ENCODE measurements at places on chromosomes 6 and 20. TPM values are rescaled to one million over a fixed set of nuclear protein-coding genes. Genes with fewer than 3 reads are reported as not detected.

The PNLDC1 gene
- 0.30 TPM for total RNA-seq

The ECT2L gene
- not detected for total RNA-seq

The CST4 gene
- not detected for total RNA-seq

The SYTL3 gene
- 119 TPM for total RNA-seq

The MACROD2 gene
- not detected for total RNA-seq

The EYS gene
- not detected for total RNA-seq

The PGM3 gene
- total RNA-seq = 19.8 TPM

The NEDD9 gene
- 57.9 TPM for total RNA-seq

The TMEM200A gene
- 0.70 TPM for total RNA-seq

The RAD21L1 gene
- not detected for total RNA-seq

The KCNK15 gene
- total RNA-seq = 0.27 TPM

The VGLL2 gene
- not detected for total RNA-seq

The KIFC1 gene
- total RNA-seq = 63.9 TPM

The RNF217 gene
- 0.04 TPM for total RNA-seq

The KHDRBS2 gene
- total RNA-seq = not detected

The CD83 gene
- 45.6 TPM for total RNA-seq

The BMP2 gene
- not detected for total RNA-seq

The MMS22L gene
- total RNA-seq = 40.0 TPM

The GNMT gene
- total RNA-seq = 0.59 TPM

The PEX6 gene
- 19.4 TPM for total RNA-seq

The SCRT2 gene
- not detected for total RNA-seq

The PAK1IP1 gene
- 55.9 TPM for total RNA-seq
